ENCODE measurements at places on chromosomes 12 and 14. TPM values are rescaled to one million over a fixed set of nuclear protein-coding genes. Genes with fewer than 3 reads are reported as not detected.

POLE gene
- 19.2 TPM for total RNA-seq

PGF gene
- total RNA-seq = 48.4 TPM

RNASE7 gene
- 36.1 TPM for total RNA-seq

OR6J1 gene
- total RNA-seq = not detected

RNU4-1 gene
- total RNA-seq = under 0.01 TPM

CLBA1 gene
- 14.0 TPM for total RNA-seq

All from tracheal epithelial cell (primary cell).